ENCODE measurements at places on chromosomes 7 and 10.

DNA sequence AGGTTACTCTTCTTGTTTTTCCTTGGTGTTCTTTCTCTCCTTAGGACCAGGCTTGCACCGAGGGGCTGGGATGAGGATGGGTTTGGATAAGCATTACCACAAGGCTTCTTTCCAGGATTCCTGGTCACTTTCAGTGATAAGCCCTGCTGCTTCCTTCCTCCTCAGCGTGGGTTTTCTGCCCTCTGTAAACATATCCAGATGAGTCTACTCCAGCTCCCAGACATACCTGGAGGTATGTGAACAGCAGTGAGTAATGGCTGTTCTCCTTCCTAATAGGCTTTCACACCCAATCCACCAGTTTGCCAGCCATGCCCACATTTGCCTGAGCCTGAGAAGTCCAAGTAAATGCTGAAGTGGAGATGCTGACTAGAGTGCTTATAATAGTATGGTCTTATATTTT, 229.8 kb upstream of the YAE1 start:
- DNase-seq: peak; percentile 19

GRCh38 chr7:51317582-51317910, 937 bp upstream of the COBL start:
- DNase-seq: no peak

DNA sequence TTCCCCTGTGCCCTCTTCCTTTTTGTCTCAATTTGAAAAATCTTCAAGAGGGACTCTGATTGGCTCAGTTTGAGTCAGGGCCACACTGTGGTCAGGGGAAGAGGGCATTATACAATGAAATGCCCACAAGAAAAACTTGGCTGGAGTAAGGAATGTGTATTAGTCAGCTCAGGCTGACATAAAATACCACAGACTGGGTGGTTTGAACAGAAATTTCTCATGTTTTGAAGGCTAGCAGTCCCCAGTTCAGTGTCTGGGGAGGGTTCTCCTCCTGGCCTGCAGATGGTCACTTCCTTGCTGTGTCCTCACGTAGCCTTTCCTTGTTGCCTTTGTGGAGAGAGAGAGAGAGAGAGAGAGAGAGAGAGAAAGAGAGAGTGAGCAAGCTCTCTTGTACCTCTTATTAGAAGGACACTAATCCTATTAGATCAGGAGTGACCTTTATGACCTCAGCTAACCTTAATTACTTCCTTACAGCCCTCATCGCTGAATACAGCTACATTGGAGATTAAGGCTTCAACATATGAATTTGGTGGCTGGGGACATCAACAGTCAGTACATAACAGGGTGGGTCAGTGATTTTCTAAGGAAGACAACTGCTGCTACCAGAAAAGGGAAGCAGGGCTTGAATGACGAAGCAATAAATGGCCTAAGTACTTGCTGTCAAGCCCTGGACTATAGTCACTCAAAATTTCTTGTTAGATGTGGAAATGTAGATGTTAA, 25.8 kb upstream of the FAM13C start:
- peak; percentile 93 for DNase-seq

DNA sequence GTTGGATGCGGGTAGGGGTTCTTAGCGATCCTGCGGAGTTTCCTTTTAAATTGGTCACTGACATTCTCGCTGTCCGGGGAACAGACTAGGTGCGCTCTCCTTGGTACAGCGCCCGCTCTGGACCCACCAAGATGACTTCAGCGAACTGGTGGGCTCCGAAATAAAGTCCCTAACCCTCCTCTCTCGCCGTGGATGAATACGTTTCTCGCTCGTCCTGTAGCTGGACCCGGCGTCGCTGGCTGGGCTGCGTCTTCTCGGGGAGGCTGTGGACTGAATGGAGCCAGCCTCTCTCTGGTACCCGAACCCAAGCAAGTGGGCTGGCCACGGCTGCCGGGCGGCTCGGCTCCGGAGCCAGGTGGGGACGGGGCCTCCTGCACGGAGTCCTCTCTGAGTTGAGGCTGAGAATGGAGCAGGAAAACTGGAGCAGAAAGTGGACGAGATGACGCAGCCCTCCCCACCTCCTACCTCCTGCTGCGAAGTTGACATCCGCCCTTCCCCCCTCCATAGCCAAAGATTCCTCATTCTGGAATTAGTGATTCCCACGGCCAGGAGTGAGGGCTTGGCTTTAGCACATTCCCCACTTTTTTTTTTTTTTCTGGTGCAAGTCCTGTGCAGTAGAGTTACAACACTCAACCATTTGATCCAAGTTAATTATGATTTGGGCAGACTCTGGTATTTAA, 1.5 kb downstream of the UNC5B start:
- no peak for DNase-seq

GRCh38 chr10:31014161-31014875, 17.3 kb downstream of the ZNF438 start:
- DNase-seq: no peak

GRCh38 chr10:125778556-125778955, 2.9 kb upstream of the MMP21 start:
- DNase-seq: no peak

GRCh38 chr7:131861620-131862346, 305.4 kb upstream of the PODXL start:
- peak; percentile 79 for DNase-seq

DNA sequence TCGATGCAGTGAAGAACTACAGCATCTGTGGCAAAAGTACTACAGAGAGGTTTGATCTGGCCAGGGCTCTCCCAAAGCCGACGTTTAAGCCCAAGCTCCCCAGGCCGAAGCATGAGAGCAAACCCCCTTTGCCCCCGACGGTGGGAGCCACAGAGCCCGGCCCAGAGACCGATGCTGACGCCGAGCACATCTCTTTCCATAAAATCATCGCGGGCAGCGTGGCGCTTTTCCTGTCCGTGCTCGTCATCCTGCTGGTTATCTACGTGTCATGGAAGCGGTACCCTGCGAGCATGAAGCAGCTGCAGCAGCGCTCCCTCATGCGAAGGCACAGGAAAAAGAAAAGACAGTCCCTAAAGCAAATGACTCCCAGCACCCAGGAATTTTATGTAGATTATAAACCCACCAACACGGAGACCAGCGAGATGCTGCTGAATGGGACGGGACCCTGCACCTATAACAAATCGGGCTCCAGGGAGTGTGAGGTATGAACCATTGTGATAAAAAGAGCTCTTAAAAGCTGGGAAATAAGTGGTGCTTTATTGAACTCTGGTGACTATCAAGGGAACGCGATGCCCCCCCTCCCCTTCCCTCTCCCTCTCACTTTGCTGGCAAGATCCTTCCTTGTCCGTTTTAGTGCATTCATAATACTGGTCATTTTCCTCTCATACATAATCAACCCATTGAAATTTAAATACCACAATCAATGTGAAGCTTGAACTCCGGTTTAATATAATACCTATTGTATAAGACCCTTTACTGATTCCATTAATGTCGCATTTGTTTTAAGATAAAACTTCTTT, 2.3 kb downstream of the LRRTM3 start:
- DNase-seq: no peak

DNA sequence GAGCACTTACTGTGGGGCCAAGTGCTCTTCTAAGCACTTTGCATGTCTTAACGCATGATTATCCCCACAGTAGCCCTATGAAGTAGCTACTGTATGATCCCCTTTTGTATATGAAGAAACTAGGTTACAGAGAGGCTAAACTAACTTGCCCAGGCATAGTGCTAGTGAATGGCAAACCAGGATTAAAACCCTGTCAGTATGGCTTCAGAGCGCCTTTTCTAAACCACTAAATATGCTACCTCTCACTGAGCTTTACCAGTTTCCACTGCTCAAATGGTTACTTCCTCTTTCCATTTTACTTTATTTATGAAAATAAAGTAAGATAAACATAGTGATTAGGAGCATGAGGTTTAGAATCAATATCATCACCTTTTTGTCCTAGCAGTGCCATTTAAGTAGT, 73.6 kb downstream of the PODXL start:
- DNase-seq: no peak

DNA sequence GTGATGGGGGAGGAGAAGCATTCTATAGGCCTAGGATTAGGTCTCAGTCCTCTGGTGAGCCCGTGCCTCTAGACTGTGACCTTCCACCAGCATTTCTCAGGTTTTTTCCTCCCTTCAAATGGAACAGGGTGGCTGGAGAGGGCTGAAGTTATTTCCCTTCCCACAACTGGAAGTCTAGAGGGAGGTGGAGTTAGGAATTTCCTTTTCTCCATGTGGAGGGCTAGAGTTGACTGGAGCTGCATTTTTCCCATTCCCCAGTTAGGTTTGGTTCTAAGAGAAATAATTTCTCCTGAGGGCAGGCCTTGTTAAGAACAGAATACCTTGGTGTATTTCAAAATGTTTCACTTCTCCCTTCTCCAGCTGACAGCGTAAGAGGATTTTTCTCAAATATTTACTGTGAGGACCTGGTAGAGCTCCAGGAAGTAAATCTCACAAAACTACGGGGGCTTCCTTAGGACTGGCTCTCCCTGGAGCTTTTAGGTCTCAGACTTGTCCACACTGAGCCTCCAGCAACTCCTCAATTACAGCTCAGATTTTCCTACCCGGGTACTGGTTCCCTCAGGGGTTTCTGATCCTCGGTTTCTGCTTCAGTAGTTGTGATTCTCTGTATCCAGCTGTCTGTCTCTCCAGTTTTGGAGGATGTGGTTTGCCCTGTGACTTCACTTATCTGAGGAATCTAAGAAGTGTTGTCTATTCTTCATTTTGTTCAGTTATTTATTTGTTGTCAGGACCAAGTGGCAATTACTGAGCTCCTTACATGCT, 6.0 kb upstream of the REEP3 start:
- no peak for DNase-seq

DNA sequence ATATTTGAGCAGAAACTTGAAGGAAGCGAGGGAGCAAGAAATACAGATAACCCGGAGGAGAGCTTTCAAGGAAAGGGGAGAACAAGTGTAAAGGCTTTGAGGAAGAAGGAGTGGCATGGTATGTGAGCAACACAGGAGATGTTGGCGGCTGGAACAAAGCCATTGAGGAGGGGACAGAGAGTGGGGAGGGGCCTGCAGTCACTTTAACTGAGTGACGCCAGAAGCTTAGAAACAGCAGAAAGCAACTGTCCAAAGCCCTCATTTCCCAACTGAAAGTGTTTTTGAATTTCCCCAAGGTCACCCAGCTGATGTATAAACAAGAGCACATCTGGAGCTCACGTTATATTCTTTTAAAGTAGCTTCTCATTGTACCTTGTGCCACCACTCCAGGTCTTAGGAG, 19.1 kb downstream of the AUTS2 start:
- no peak for DNase-seq

DNA sequence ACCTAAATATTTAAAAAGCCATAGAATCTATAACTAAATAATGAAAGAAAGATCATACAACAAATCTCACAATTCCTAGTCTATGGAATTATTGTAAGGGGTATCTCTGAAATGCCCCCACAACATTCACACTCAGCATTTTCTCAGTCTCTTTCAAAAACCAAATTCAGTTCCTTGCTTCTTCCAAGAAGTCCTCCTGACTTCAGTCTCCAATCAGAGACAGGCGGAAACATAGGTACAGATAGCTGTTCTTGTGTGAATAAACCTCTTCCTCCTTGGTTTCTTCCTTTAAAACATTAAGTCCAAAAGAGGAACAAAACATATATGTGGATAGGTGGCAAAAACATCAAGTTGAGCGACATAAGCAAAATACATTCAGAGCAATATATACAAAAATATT, 13.9 kb upstream of the FBXW4 start:
- DNase-seq: no peak

GRCh38 chr7:2870471-2870931, 26.4 kb upstream of the GNA12 start:
- DNase-seq: no peak

DNA sequence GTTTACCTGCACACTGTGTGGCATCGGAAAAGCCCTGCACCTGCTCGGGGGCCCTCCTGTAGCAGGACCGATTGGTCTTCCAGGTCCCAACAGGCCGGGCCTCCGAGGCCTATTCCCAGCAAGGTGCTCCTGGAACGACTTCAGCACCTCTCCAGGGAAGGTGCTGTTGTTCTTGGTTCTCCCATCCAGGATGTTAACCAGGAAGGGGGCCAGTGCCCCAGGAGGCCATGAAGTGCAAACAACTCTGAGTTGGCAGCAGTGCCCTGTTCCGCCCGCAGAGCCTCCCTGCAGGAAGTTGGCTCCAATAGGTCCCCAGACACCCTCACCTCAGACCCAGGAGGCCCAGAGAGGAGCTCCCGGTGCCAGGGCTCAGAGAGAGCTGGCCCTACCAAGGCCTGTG, 64.0 kb upstream of the DUSP5 start:
- DNase-seq: no peak

DNA sequence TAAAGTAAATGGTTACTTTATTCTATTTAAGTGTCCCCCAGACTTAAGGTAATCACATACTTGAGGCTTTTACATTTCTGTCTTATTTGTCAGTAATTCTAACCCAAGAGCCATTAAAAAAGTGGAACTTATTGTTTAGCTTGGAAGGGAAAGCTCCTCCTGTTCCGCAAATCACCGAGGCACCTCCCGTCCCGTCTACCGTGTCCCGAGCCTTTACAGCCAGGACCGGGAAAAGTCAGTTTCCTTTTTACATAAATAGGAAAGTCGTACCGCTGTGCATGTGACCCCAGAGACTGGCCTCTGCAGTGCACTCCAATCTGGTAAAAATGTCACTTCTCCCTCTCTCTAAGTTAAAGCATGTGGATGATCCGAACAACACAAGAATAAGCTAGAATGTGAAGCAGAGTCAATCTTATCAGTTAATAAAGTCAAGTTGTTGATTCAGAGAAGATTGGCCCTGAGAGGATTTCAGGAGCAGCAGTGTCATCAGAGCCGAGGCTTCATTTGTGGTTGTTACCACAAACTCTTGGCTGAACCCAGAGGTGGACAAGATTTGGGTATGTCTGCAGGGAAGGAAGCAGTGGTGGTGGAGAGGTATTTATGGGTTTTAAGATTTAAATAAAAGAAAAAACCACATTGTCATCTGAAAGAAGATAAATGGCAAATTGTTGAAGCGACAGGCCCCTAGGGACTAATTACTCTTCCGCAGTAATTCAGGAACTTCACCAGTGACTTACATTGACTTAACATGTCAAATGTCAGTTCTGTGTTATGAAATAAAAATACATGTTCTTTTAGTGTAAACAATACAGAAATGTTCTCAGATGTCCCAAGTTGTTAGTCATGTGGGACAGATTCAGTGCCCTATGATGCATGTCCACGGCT, 316.6 kb upstream of the ZNF32 start:
- no peak for DNase-seq

DNA sequence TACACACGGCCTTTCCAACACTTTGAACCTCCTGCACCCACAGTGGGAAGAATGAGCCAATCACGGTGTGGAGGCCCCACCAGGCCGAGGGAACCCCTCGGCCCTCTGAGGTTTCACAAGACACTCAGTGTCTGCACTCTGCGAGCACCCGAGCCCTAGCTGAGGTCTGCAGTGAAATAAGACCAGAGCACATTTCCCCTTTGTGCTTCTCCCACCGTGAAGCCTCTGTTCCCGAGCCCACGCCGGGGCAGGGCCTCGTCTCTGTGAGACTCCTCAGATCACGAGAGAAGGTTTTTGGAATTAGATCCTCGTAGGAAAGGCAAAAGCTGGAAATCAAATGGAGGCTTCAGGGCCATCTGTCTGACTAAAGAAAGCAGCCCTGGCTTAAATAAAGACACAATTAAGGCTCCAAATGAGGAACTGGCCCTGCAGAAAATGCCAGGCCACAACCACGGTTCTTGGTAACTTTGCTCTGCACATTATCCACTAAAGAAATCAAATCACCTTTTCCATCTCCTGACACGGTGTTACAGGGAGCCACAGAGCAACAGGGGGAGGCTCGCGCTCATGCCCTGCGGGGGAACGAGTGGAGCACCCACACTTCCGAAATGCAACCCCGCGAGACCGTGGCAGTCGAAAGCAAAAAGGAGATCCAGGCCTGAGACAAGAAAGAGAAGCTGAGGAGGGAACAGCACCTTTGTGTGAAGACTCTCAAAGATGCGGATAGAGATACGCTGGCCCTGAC, 43.7 kb downstream of the FAM53B start:
- no peak for DNase-seq

- DNase-seq: no peak
Observed at GRCh38 chr7:73973091-73973490, 54.9 kb upstream of the ELN start.

All from SJSA1 (cell line).